A172 (cell line): ENCODE measurements at places on chromosomes 11 and 22. TPM values are rescaled to one million over a fixed set of nuclear protein-coding genes. Genes with fewer than 3 reads are reported as not detected.

DNA sequence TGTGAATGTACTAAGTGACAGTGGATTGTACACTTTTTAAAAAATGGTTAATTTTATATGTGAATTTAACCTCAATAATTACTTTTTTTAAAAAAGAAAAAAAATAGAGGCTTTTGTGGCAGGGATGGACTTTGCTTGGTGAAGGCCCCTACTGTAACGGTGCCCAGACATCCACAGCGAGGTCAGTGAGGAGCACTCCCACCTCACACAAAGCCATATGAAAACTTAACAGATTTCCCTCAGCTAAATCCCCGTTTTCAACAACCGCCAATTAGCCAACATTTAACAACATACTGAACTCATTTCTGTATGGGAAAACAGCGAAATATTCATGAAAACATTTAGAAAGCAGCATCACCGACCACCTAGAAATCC is 642 bp upstream of the C11orf58 start:
- DNase-seq = no peak

DNA sequence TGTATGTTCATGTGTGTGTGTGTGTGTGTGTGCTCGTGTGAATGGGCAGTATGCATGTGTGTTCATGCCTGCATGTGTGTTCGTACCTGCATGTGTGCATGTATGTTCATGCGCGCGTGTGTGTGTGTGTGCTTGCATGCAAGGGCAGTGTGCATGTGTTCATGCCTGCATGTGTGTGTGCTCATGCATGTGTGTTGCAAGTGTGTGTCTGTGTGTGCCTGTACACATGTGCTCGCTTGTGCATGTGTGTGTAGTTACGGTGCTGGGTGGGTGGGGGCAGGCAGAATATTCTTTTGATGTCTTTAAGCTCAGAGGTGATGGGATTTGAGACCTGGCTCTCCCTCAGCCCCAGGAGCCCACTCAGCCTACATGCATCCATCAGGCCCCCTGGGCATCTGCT is 822.1 kb downstream of the BRD1 start:
- no peak for DNase-seq

DNA sequence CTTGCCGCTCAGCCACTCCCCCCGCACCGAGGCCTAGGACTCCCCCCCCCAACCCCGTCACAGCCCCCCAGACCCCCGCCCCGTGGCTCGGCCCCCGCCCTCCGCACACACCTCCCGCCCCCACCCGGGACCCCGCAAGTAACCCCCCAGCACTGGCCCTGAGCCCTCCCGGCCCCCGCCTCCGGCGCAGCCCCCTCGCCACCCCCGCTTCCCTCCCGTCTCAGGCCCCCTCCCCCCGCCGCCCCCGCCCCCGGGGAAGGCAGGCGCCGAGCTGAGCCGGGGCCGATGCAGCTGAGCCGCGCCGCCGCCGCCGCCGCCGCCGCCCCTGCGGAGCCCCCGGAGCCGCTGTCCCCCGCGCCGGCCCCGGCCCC is 1.5 kb downstream of the SHANK3 start:
- no peak for DNase-seq

DNA sequence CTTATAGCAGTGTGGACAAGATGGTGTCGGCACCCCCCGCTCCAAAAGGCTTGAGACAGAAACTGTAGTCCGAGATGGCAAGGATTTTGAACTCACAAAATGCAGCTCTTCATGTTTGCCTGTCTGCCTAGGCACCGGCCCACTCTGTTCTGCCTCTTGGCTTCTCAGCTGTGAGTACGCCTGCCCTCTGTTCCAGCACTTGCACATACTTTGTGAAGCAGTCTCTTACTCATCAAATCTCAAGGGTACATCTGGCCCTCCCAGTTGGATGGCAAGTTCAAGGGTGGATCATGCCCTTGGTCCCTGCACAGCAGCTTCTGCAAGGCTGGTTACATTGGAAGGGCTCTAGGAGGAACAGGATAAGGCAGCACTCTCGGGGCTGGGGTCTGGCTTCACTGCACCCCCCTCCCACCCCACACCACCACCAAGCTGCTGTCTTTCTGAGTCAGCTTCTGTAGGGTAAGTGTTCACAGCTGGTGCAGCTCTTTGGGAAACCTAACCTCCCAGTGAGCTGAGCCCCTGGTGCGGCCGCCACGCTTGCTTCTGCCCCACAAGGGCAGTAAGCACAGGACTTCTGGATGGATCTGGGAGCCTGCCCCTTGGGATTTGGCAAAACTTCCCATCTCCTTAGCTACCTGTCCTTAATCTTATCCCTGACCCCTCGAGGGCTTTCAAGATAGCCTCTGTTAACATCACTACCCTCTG is 37.2 kb downstream of the FAM83F start:
- DNase-seq = no peak

- no peak for DNase-seq
Observed at GRCh38 chr11:18100926-18101656, 4.8 kb downstream of the SAAL1 start.

- DNase-seq = no peak
Observed at GRCh38 chr11:134644476-134645456, 232.7 kb upstream of the B3GAT1 start.

- DNase-seq = no peak
Observed at GRCh38 chr22:16922706-16923105, 85.3 kb downstream of the GAB4 start.

GRCh38 chr11:57248780-57249383 is 11.8 kb upstream of the APLNR start:
- peak; percentile 73 for DNase-seq

- DNase-seq = peak; percentile 82
Observed at GRCh38 chr11:66883016-66883965, 26.4 kb downstream of the LRFN4 start.

- no peak for DNase-seq
Observed at GRCh38 chr22:44046485-44047141, 22.5 kb downstream of the PARVB start.

DNA sequence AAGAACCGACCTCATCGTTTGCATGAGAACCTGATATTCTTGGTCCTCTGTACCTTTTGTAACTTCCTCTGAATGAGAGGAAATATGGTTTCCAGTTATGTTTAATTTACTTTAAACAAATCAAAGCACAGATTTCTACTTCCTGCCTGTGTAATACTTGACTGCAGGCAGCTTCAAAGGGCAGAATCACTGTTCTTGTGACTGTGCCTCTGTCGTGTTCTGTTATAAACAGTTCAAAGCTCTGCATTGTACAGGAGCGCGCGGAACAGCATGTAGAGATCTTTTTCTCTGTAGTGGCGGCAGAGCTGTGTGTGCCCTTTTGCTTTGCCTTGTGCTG is 73.2 kb upstream of the CLDN5 start:
- DNase-seq = no peak

GRCh38 chr11:130370845-130371590 is 56.3 kb upstream of the ZBTB44 start:
- no peak for DNase-seq

GRCh38 chr22:38570779-38571364 is 889 bp upstream of the DMC1 start:
- DNase-seq = peak; percentile 6

DNA sequence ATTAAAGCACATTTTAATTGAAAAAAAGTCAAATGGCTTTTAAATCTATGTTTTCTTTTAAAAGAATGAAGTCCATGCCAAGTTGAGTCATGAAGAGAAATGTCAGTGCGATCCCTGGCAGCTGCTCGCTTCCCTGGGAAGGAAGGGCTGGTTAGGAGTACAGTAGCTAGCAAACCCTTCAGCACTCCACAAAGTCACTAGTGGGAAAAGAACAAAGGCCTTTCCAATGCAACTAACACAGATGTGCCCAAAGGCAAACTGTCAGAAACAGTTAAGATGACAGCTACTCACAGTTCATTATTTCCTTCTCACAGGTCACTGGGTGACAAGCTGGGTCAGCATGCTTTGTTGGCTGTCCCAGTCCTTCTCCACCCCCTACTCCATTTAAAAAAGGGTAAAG is 308.7 kb downstream of the DCDC1 start:
- DNase-seq = no peak

GRCh38 chr11:118996926-118997626 is 862 bp upstream of the CENATAC start:
- no peak for DNase-seq

DNA sequence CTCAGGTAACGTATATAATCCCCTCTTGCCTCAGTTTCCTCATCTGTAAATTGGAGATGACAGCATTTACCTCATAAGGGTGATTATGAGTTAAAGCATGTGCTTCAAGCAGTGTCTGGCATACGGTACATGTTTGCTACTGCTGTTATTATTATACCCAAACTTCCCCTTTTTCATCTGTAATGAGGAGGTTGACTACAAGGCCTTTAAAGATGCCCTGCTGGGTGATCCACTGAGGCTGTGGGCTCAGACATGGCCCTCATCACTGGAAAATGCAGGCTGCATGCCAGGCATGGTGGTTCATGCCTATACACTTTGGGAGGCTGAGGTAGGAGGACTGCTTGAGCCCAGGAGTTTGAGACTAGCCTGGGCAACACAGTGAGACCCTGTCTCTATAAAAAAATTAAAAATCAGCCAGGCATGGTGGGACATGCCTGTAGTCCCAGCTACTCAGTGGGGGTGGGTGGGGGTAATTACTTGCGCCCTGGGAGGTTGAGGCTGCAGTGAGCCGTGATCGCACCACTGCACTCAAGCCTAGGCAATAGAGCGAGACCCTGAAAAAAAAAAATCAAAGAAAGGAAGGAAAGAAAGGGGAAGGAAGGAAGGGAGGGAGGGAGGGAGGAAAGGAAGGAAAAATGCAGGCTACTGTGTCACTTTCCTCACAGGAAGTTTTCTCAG is 4.3 kb downstream of the PIK3IP1 start:
- DNase-seq = no peak

DNA sequence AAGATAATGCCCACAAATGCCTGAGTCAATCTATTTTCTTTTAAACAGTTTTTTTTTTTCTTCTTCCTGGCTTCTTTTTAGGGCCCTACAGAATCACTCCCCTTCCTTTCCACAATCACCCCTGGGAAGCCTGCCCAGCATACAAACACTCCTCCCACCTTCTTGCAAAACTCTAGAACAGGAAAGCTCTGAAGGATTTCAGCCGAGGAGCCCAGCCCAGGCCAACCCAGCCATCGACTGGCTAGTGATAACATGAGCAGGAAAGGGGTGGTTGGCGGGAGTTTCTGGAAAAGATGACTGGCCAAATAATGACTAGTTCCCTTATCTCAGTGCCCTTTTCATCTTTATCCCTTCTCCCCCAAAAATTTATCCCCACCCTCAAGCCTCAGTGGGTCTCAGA is 68.2 kb downstream of the USP35 start:
- DNase-seq = peak; percentile 41

DNA sequence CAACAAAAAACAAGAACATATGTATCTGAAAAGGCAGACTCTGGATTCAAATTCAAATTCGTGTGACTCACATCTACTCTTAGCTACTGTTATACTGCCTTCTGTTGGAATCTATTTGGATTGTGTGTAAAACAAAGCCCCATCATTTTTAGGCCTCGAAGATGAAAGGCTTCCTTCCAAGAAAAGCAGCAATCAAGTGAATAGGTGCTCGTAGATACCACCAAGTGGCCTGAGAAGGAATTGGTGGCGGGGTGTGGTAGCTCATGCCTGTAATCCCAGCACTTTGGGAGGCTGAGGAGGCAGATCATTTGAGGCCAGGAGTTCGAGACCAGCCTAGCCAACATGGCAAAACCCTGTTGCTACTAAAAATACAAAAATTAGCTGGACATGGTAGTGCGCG is 4.2 kb downstream of the GRAMD1B start:
- peak; percentile 44 for DNase-seq

DNA sequence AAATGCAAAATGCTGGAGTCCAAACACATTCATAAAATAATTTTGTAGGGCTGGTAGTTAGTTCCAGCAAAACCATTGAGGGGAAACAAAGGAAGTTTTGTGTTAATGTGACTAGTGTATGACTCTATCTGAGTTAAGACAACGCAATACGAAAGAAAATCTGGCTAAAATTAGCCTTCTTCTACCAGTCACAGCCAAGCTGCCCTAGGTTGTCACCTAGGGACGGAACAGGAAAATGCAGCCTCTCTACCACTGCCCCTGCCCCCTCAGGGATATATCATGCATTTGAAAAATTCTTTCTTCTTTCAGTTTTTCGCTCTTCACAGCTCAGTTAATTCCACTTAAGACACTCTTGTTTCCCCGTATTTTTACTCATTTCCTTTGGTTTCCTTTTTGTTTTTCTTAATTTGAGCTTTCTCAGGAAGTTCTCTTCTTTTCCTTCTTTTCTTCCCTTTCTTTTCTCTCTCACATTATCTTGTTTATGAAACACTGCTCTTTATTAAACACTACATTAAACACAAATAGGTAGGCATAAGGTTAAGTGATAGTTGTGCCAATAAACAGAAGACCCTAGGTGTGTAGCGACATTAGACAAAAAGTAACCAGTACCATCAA is 30.6 kb downstream of the KIRREL3 start:
- peak; percentile 52 for DNase-seq

- no peak for DNase-seq
Observed at GRCh38 chr22:19109198-19110063, 12.8 kb downstream of the DGCR2 start.

GRCh38 chr11:9069256-9069655 is 22.1 kb downstream of the SCUBE2 start:
- DNase-seq = no peak

GRCh38 chr11:39268176-39268690 is 2191.2 kb downstream of the LRRC4C start:
- no peak for DNase-seq

DNA sequence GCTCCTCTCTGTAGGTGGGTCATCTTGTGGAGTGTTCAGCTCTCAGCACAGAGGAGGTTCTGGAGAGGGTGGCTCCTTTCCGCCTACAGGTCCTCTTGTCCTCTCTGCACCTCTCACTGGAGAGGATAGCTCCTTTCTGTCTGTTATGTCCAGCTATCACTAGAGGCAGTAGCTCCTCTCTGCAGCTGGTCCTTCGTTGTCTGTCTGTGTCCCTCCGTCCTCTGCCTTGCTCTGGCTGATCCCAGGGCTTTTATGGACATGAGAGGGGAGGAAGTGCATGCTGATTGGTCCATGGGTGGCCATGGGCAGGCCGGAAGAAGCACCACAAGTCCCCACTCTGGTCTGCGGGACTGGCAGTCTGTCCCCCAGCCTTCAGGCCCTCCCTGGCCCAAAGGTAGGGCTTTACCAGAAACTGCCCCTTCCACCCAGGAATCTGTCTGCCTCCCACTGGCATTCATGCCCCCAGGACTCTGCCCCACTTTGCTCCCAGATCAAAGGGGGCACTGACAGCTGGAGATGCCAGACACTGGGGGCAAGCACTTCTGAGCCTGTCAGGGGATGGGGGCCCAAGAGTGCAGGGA is 38.6 kb upstream of the CALCB start:
- DNase-seq = no peak

DNA sequence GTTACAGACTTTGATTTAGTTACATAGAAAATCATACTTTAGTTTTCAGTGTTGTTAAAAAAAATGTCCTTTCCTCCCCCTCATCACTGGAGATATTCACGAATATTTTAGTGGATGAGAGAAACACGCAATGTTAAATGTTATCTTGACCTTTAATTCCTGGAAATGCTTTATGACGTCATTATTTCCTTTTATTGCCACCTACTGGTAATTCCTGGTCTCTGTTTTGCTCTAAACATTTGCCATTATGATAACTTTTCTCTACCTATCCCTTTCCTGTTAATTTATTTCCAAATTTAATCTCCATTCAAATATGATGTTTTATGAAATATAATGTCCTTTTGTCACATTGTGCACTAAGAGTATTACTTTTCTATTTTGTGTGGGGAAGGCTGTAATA is 770.6 kb downstream of the FAM181B start:
- peak; percentile 12 for DNase-seq

Gene CCDC188
- not detected in 2 replicates for total RNA-seq

Gene TBX10
- not detected in 2 replicates for total RNA-seq

Gene IRAG1
- total RNA-seq = not detected in 2 replicates

Gene RCOR2
- total RNA-seq = 0.05 and 0.14 TPM in 2 replicates

Gene STIM1
- 23.6 and 27.1 TPM in 2 replicates for total RNA-seq

Gene DDIAS
- total RNA-seq = 30.1 and 34.5 TPM in 2 replicates

Gene MPPED2
- not detected in 2 replicates for total RNA-seq

Gene SRSF8
- total RNA-seq = 0.24 and 0.41 TPM in 2 replicates

Gene TRIM48
- total RNA-seq = not detected in 2 replicates

Gene INS
- not detected in 2 replicates for total RNA-seq

Gene CCDC116
- total RNA-seq = 0.12 TPM in 1 of 2 replicates, not detected in the other
